Osteocyte (in vitro differentiated cells): ENCODE measurements at places on chromosomes 3 and 15. TPM values are rescaled to one million over a fixed set of nuclear protein-coding genes. Genes with fewer than 3 reads are reported as not detected.

Gene GRK7
- not detected in 2 replicates for total RNA-seq

Gene PLCH1
- not detected in 2 replicates for total RNA-seq

Gene SLC28A1
- total RNA-seq: not detected in 2 replicates

Gene GOLGA6B
- total RNA-seq: not detected in 2 replicates

Gene ZBTB47
- total RNA-seq: 26.7 and 29.2 TPM in 2 replicates

Gene EFHB
- 1.8 and 2.7 TPM in 2 replicates for total RNA-seq

Gene TEX264
- 63.0 and 65.2 TPM in 2 replicates for total RNA-seq

Gene TTLL13
- not detected in 2 replicates for total RNA-seq

Gene LRRC3B
- not detected in 2 replicates for total RNA-seq

Gene SMAD6
- 14.6 and 17.5 TPM in 2 replicates for total RNA-seq

Gene CHRNB4
- total RNA-seq: not detected in 2 replicates

Gene ANKRD63
- total RNA-seq: 0.30 and 0.42 TPM in 2 replicates
